Cardiac muscle cell (in vitro differentiated cells and primary cell): ENCODE measurements at places on chromosomes 1 and 21.

- no peak for DNase-seq
These were observed 138.9 kb upstream of the DMRTA2 start for GRCh38 chr1:50562106-50562505.

DNA sequence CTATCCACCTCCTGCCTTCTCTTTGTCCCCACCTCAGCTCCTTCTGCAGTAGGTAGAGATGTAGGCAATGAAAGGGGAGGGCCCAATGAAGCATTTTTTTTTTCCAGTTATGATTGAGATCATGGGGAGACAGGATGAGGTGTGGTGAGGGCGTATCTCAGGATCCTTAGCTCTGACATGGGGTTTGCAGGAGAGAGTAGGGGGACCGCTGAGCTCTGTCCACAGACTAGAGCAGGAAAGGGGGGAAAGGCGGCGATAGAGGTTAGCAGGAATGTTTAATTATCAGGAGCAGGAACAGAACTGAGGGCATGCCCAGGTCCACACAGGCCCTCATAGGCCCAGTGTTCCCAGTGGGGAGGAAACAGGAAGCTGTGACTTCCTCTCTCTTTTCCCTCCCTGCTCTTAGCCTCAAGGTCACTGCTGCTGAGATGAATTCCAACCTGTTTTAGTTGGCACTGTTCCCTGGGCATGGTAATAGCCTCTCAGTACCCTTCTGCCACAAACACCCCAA lies 901 bp upstream of the RXFP4 start:
- DNase-seq, result peak; percentile 54

DNA sequence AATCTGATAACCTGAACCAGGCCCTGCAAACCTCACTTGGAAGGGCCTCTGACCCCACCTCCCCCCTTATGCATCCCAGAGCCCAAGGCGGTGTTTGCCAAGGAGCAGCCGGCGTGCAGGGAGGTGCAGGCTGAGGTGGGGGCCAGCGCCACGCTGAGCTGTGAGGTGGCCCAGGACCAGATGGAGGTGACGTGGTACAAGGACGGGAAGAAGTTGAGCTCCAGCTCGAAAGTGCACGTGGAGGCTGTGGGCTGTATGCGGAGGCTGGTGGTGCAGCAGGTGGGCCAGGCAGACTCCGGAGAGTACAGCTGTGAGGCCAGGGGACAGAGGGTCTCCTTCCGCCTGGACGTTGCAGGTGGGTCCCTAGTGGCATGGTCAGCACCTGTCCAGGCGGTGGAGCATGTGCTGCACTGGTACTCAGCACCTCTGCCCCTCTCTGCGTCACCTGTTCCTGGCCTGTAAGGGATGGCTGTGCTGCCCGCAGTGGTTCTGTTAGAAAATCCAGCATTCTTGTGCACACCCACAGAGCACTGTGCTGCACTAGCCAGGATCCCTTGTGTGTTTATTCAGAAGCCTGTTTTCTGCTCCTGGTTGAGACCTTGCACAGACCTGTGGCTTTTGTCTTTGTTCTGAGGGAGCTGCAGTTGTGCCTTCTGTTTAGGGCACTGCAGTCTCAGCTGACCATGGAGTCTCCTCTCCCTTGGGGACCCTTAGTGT lies 11.6 kb downstream of the OBSCN start:
- DNase-seq, result no peak

GRCh38 chr1:66246351-66247269 lies 287.3 kb upstream of the SGIP1 start:
- peak; percentile 60 for DNase-seq

DNA sequence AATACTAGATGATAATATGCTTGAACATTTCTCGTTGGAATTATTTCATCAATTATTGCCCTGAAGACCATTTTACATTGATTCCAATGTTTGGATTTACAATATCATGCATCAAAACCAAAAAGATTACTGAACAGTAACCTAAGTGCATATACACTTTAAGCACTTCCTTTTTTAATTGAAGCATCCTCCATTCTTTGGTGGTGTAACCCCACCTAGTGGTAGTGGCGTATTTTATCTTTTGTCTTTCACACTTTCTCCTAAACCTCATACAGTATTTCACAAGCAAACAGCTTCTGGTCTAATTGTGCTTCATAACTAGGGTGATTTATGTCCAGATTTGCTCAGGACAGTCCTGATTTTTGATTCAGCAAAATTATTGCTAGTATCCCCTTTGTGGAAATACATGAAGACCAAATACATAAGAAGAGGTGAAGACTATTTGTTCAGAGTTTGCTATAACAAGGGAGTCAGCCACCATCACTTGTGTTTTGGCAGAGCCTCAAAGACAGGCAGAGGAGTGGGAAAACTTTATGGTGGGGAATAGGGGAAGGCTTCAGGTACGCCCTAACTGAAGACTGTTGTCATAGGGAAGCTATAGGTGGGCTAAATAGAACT lies 3.4 kb upstream of the NVL start:
- peak; percentile 60 for DNase-seq

DNA sequence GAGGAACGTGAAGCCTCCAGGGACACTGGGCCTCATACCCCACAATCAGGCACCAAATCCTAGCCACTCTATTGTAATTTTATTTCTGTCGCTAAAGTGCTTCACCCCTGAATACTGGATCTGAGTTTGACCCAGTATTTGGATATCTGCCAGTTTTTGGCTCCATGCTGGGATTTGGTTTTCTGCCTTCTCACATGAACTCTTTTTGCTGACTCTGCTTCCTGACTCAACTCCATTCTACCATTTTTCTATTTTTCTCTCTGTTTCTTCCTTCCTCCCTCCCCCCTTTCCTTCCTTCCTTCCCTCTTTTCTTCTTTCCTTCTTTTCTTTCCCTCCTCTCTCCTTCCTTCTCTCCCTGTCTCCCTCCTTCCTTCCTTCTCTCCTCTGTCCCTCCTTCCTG lies 151.3 kb upstream of the GJB5 start:
- DNase-seq, result no peak

DNA sequence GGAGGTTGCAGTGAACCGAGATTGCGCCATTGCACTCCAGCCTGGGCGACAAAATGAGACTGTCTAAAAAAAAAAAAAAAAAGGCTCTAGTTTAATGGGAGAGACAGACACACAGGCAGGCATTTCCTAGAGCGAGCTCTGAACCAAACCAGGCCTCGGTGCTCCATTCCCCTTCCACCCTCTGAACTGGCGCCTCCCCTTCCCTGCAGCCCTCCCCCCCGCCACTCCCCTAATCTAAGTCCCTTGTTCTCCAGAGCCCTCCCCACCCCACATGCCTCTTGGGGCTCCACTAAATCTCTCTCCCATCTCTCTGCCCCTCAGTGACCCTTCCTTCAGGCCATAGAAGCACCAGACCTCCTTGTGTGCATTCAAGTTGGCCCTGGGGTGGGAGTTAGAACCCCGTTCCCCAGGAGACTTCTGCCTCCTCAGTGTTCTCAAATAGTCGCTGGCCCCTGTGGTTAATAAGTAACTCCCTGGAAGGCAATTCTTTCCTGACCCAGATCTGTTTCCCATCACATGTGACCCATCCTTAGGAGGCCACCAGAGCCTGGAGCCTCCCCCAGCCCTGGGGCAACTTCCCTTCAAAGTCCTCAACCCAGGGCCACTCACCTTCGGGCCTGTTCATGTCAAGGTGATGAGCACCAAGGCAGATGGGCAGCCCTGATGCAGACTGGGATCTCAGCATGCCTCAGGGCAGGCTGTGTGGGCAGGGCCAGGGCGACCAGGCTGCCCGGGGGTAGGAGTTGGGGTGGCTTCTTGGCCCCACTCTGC lies 42.6 kb upstream of the EPB41 start:
- no peak for DNase-seq

DNA sequence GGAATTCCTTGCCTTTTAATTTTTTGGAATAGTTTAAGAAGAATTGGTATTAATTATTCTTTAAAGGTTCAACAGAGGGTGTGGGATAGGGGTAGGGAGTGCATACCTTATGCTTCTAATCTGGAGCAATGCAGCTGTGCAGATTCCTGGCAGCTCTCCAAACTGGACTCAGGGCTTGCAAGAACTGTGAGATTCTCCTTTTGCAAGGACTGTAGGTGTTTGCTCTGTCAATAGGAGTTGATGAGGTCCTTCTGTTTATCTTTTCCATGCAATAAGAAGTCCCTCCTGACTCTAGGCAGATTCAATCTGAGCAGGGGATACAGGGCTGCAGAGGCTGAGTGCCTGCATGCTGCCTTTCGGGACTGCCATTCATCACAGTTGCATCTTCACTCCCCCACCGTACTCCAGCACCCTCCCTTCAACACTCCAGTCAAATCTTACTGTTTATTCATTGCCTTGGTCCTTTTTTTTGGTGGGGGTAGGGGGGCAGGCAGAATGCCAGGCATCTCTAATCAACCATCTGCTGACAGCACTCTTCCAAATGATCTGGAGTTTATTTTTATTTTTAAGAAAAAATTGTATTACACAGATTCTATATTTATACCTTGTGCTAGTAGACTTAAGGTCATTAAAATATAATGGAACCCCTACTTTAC lies 122.3 kb downstream of the DISC1 start:
- DNase-seq, result peak; percentile 57

GRCh38 chr1:41953291-41953690 lies 34.6 kb upstream of the HIVEP3 start:
- no peak for DNase-seq

DNA sequence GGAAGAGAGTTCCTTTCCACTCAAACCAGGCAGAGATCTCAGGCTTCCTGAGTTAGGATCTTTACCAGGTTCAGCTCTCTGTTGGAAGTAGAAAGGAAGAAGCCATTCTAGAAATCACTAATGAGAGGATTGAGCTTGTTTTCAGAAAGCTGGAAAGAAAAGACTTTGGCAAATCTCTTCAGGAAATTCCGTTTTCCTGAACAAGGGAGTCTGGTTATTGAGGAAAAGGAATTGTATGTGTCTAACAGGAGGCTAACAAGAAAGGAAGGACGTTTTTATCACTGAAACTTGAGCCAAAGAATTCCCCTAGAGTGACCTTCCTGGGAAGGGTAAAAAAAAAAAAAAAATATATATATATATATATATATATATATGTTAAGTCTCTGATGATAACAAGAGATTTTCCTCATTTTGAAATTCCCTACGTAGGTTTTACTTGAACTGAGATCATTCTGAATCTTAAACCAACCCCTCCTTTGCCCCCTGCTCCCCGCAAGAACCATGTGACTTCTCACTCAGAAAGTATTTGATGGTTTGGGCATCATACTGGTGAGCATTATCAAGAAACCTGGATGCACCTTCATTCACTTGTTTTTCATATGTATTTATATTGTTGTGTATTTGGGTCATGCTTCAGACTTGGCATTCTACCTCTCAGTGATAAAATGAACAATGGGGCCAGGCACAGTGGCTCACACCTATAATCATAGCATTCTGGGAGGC lies 98.4 kb upstream of the BMP8A start:
- no peak for DNase-seq

DNA sequence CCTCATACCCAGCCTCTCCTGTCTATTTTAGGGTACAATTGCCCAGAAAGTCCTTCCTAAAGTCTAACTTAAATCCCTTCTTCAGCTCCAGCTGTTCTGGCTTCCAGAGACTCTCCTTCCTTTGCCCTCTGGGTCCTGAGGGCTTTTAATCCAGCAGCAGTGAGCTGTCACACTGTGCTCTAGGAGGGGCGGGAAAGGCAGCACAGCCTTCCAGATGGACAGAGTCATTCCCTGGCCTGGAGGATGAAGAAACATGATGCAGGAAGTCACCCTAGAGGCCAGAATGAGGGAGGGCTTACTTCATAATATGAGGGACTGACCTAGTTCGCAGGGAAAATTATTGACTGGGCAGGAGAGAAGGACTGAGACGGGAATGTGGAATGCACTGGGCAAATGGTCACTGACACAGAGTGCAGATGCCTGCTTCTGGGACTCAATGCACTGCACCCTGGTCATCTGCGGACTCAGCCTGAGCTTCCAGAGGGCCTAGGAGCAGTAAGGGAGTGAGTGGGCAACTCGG lies 1.3 kb downstream of the SH2D2A start:
- DNase-seq, result peak; percentile 83

- no peak for DNase-seq
These were observed 498.1 kb downstream of the LMO4 start for GRCh38 chr1:87826681-87827251.

DNA sequence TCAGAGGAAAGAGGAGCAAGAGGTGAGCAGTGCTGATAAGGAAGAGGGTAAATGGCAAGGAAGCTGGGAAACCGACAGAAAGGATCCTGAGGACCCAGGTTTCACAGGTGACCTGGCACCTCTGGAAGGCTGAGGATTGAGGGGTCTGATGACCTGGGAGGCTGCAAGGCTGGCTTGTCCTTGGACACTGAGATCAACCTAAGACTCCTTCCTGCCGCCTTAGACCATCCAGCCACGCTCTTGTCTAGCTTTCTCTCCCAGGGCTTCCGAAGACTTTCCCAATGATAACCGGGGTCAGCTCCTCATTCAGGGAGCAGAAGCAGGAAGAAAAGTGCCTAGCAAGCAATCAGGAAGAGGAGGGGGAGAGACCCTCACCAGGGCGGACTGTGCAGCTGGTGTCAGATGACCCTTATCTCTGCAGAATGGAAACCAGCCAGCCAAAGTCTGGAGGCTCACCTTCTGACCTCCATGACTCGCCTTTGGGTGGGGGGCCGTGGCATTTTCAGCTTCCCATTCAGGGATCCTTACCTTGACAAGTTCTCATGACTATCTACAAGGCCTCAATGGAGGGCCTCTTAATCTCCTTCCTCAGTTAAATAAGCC lies 77.7 kb downstream of the CAPZB start:
- peak; percentile 59 for DNase-seq

DNA sequence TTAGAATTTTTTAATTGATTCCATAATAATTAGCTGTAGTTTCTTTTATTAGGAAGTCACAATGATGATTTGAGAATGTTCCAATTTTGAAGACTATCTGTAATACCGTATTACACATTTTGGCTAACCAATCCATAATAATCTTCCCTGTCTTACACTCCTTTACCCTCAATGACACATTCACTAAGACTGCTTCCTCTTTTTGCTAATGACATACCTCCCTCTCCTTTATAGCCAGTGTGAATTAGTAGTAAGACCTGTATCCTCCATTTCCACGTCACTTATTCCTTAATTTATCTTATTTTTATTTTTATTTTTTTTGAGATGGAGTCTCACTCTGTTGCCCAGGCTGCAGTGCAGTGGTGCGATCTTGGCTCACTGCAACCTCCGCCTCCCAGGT lies 10.1 kb downstream of the KDM1A start:
- no peak for DNase-seq

DNA sequence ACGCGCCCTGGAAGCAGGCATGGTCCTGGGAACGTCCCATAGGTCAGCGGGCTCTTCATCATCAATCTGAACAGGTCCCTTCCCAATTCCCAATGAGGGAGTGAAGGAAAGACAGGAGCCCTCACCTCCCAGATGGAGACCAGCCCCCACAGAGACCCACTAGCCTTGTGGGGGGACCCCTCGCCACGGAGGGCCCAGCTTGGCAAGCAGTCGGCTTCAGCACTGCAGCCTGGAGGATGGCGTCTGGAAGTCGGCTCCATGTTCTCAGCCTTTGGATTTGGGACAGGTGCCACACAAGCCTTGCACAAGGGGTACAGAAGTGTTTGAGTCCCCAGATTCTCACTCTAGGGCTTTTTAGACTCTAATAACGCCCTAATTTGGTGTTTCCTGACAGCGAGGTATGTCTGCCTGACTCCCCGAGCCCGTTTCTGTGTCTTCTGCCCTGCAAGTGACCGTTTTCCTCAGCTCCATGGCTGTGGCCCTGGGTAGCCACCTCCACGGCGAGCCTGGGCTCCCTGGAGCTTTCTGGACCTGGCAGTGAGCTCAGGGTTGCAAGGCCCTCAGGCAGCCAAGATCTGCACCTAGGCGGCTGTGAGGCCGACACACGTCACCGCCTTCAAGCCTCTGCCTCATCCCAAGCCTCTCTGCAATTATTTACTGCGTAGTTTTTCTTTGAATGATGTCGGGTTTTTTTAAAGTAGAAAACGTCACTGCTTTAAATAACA lies 25.0 kb upstream of the SUMO3 start:
- DNase-seq, result no peak

GRCh38 chr1:154386643-154387352 lies 18.3 kb upstream of the IL6R start:
- no peak for DNase-seq

GRCh38 chr1:202135221-202135721 lies 9.3 kb downstream of the ARL8A start:
- DNase-seq, result peak; percentile 82
